Muscle of leg (tissue), 16 donors: ENCODE measurements at places on chromosomes 6 and 20. TPM values are rescaled to one million over a fixed set of nuclear protein-coding genes. Genes with fewer than 3 reads are reported as not detected.
A peak's percentile ranks its signal among the peaks of the same experiment; 100 is the strongest.

Gene IYD
- not detected for total RNA-seq

Gene KIAA0408
- 17.6 TPM for total RNA-seq

Gene ENPP4
- total RNA-seq = 35.4 TPM

Gene SPTLC3
- total RNA-seq = 3.5 TPM

GRCh38 chr6:8783191-8783590 is 347.8 kb upstream of the SLC35B3 start:
- no peaks in the 10 kb centered on the region for H3K4me1 ChIP-seq
- no peaks in the 10 kb centered on the region for H3K36me3 ChIP-seq
- no peak overlapping the region for H3K27ac ChIP-seq

DNA sequence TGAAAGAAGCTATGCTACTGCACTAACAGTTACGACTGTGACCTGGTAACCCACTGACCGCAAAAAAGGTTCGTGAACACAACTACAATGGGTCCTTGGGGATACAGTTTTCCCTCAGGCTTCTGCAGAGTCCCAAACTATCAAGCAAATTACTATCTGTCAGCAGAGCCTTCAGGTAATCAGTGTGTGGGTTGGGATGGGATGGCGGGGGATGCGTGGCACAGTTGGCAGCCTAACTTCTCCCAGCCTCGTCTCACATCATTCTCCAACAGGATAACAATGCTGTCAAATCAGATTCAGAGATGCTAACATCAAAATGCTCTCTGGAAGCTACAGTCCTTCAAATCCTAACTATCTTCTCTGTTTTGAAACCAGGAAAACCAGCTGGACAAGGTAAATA is 102.3 kb downstream of the EPM2A start:
- no peaks in the 10 kb centered on the region for H3K4me1 ChIP-seq
- no peaks in the 10 kb centered on the region for H3K27me3 ChIP-seq
- H3K27ac ChIP-seq = no peak overlapping the region

DNA sequence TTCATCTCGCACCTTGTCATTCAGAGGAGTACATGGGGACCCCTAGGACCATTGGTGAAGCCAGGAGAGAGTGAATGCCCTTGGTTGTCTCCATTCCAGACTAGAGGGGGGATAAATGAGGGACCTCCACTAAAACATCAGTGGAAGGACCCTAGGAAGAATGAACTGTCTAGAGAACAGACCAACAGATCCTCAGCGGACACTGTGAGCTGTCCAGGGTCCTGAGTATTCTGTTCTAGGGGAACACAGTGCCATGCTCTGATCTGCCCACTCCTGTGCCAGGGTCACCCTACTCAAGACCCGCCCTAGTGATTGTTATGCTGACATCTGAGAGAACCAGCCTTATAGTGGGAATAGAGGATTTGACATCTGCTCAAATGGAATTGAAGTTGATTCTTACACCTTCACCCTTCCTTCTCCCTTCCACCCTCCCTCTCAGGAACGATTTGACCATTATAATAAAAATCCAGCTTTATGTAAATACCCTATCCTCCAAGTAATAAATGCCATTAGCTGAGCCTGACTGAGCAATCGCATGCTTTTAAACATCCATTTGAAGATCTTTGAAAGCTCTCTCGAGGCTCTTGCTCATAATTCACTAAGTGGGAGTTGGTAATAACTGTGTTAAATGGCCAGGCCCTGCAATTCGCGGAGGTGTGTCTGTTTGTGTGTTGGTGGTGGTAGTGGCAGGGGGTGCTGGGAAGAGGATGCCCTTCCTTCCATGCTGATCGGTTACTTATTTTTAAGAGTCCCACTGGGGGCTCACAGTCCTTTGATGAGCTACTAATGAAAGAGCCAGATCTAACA is 43.6 kb upstream of the SLC32A1 start:
- DNase-seq = peak; percentile 67
- H3K36me3 ChIP-seq = no peaks in the 10 kb centered on the region
- no peaks in the 10 kb centered on the region for H3K4me1 ChIP-seq
- H3K4me3 ChIP-seq = no peak overlapping the region

DNA sequence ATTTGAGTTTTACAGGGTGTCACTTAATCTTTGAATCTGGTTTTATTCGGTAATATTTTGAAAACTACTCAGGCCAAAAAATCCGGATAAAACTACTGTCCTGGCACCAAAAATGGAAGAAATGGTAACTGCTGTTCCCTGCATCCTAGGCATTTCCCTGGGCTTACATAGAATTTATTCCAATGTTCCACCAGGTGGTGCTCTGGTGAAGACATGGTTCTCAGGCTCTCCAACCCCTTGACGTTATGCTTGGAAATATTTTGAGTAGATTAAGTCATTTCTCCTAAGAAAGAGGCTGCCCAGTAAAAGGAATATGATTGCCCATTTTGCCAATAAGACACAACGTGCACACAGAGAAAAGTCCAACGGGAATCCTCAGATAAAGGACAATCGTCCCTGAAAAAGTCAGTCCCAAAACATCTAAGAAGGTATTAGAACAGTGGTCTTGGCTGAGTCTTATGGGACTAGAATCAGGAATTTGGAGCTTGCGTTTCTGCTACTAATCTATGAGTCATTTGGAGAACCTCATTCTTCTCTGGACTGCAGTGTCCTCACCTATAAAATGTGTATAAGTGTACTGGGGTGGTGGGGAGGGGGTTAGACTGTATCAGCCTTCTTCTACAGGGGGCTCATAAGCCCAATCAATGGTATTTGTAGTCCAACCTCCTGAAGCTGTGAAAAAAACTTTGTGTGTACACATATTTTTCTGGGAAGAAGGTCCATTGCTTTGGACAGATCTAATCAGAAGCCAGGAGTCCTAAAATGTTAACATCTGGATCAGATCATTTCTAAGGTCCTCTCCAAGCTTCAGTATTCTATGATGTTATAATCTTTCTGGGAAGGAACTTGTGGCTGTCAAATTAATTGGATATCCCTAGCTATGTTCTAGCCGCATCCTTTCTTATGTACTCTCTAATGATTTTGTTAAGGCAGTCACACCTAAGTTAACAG is 131.0 kb upstream of the BMP2 start:
- peak; percentile 79 for DNase-seq
- H3K36me3 ChIP-seq = no peaks in the 10 kb centered on the region
- no peak overlapping the region for H3K4me3 ChIP-seq
- H3K27me3 ChIP-seq = no peaks in the 10 kb centered on the region
- no peak overlapping the region for H3K27ac ChIP-seq
- peaks cover 5% of the 10 kb centered on the region for H3K4me1 ChIP-seq

- H3K27me3 ChIP-seq = no peaks in the 10 kb centered on the region
- H3K4me1 ChIP-seq = no peaks in the 10 kb centered on the region
- DNase-seq = peak; percentile 39
- no peak overlapping the region for H3K4me3 ChIP-seq
- H3K36me3 ChIP-seq = no peaks in the 10 kb centered on the region
- H3K27ac ChIP-seq = no peak overlapping the region
Observed at GRCh38 chr20:54356801-54357200, 118.6 kb upstream of the DOK5 start.

GRCh38 chr20:44066645-44067606 is 120.1 kb downstream of the JPH2 start:
- no peaks in the 10 kb centered on the region for H3K27me3 ChIP-seq
- H3K36me3 ChIP-seq = no peaks in the 10 kb centered on the region

DNA sequence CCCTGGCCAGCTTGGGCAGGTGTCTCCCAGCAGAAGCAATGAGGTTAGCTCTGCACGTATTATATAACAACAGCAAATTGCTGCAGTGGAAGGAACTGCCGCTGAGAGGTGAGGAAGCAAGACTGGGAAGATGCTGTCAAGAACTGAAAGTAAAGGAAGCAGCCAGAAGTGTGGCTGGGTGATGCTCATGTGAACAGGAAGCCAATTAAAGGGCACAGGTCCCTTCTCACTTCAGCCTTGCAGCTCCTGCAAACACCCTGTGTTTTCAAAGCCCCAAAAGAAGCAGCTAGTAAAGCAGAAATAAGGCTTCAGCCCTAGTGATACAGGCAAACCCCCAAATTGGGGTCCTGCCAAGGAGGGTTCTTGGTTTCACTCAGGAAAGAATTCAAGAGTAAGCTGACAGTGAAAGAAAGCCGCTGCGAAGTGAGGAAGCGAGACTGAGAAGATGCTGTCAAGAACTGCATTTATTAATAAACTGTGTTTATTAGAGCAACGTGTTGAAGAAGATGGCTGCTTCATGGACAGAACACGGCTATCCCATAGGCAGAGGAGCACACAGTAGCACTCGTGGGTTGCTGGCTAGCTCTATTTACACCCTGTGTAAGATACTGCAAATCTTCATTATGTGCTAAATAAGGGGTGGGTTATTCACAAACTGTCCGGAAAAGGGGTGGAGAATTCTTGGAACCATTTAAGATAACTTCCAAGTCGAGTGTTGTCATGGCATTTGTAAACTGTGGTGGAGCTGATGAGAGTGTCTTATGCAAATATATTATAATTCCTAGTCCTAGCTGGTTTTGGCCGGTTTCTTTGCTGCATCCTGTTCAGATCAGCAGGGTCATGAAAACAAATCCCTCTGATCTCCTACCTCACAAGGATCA is 152.2 kb downstream of the LINC00237 start:
- no peaks in the 10 kb centered on the region for H3K27me3 ChIP-seq
- no peak overlapping the region for H3K4me3 ChIP-seq
- DNase-seq = peak; percentile 27
- no peaks in the 10 kb centered on the region for H3K36me3 ChIP-seq
- no peak overlapping the region for H3K27ac ChIP-seq

- H3K36me3 ChIP-seq = no peaks in the 10 kb centered on the region
- H3K4me3 ChIP-seq = no peak overlapping the region
- no peak overlapping the region for H3K27ac ChIP-seq
- DNase-seq = no peak
Observed at GRCh38 chr6:100886076-100886475, 4.9 kb upstream of the ASCC3 start.

GRCh38 chr6:135658481-135658880 is 160.9 kb upstream of the AHI1 start:
- peak overlapping the region; percentile 33 for H3K27ac ChIP-seq
- H3K4me3 ChIP-seq = no peak overlapping the region
- H3K4me1 ChIP-seq = no peaks in the 10 kb centered on the region
- no peaks in the 10 kb centered on the region for H3K36me3 ChIP-seq
- H3K27me3 ChIP-seq = no peaks in the 10 kb centered on the region
- peak; percentile 80 for DNase-seq

DNA sequence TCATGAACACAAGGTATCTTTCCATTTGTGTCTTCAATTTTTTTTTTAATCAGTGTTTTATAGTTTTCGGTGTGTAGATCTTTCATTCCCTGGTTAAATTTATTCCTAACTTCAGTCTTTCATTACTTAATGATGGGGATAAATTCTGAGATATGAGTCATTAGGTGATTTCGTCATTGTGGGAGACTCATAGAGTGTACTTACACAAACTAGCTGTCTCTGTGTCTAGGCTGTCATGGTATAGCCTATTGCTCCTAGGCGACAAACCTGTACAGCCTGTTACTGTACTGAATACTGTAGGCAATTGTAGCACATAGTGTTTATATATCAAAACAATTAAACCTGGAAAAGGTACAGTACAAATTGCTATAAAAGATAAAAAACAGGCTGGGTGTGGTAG is 42.1 kb downstream of the SMAP1 start:
- no peak for DNase-seq
- H3K4me1 ChIP-seq = no peaks in the 10 kb centered on the region
- H3K27me3 ChIP-seq = no peaks in the 10 kb centered on the region
- H3K27ac ChIP-seq = no peak overlapping the region
- H3K36me3 ChIP-seq = no peaks in the 10 kb centered on the region
- no peak overlapping the region for H3K4me3 ChIP-seq

DNA sequence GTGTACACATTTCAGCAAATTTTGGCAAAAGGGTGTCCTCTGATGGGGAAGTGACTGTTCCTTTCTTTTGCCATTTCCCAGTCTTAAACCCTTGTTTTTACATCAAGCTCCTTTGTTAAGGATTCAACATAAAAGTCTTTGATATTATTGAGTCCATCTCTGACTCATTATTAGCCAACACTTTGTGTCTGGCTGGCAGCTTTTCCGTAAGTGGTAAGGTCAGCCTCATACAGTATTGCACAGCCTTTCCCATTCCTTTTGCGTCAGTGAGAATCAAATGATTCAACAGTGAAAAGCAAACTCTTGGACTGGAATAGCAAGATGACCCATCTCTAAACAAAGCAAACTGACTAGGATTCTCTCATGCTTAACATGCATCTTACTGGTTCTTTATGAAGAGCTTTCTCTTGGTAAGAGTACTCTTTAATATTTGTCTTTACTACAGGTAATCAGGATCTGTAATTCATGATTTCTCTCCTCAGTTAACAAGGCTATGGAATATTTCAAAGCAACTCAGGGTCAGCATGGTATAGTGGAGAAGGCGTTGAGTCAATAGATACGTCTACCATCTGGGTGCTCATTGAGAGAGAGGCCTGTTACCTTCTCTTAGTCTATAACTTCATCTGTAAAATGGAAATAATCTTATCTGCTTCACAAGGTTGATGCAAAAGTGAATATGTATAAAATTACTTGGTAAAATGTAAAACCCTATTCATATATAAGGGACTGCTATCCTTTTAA is 183.6 kb downstream of the PRL start:
- H3K36me3 ChIP-seq = no peaks in the 10 kb centered on the region
- H3K27me3 ChIP-seq = no peaks in the 10 kb centered on the region
- peaks cover 2% of the 10 kb centered on the region for H3K4me1 ChIP-seq
- DNase-seq = no peak
- H3K27ac ChIP-seq = no peak overlapping the region

- H3K36me3 ChIP-seq = peaks cover 7% of the 10 kb centered on the region
- no peak for DNase-seq
- peaks cover 2% of the 10 kb centered on the region for H3K27me3 ChIP-seq
- H3K4me3 ChIP-seq = no peak overlapping the region
Observed at GRCh38 chr6:166952567-166953486, 3.5 kb downstream of the RNASET2 start.

DNA sequence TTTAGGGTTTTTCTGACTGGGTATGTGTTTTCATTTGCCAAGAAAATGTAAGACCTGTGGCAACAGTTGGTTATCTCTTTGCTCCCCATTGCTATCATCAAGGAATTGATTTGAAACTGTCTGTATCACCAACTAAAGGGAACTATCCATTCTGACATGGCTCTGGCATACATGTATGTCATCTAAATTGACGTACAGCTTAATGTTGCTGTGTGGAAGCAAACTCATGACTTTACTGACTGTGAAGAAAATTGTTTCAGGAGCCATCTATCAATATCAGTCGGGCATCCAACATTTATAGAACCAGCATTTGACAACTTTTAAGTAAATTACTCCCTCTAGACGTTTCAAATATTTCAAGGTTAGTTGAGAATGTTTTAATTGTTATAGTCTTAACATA is 555.8 kb upstream of the EPHA7 start:
- H3K36me3 ChIP-seq = no peaks in the 10 kb centered on the region
- no peak for DNase-seq
- no peaks in the 10 kb centered on the region for H3K4me1 ChIP-seq
- no peak overlapping the region for H3K4me3 ChIP-seq
- no peaks in the 10 kb centered on the region for H3K27me3 ChIP-seq

GRCh38 chr6:144744720-144745119 is 459.6 kb downstream of the UTRN start:
- no peaks in the 10 kb centered on the region for H3K4me1 ChIP-seq
- H3K27ac ChIP-seq = no peak overlapping the region
- peaks cover 7% of the 10 kb centered on the region for H3K36me3 ChIP-seq
- DNase-seq = no peak

- no peak for DNase-seq
- peak overlapping the region; percentile 25 for H3K27ac ChIP-seq
- peak overlapping the region; percentile 80 for H3K4me3 ChIP-seq
- H3K36me3 ChIP-seq = no peaks in the 10 kb centered on the region
Observed at GRCh38 chr6:46129291-46129628, 529 bp upstream of the ENPP4 start.

- H3K27ac ChIP-seq = peak overlapping the region; percentile 76
- H3K27me3 ChIP-seq = no peaks in the 10 kb centered on the region
- no peaks in the 10 kb centered on the region for H3K36me3 ChIP-seq
- H3K4me1 ChIP-seq = peaks cover 21% of the 10 kb centered on the region
Observed at GRCh38 chr6:142879076-142879475, 65.9 kb downstream of the HIVEP2 start.
